Stimulated activated CD4-positive, alpha-beta T cell treated with anti-CD3 and anti-CD28 coated beads, Interleukin-1b, Interleukin-23, amount 100 ng/mL, for 48 hours (primary cell): ENCODE measurements at places on chromosomes 1 and 21.
A peak's percentile ranks its signal among the peaks of the same experiment; 100 is the strongest.

DNA sequence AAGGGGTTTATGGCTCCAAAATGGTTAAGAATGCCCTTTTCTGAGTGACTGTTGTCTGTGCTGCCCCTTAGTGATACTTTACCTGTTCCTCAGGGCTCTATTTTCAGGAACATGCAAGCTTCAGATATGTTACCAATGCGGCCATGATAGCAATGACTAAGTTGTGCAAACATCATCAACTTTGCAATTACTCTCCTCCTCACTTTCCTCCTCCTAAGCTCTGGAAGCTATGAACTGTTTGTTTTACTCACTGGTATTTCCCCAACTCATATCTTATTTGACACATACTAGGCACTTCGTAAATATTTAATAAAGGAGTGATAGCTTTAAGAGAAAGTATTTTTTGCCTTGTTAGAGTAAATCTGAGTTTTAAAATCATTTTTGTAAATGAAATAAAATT is 53.8 kb downstream of the RWDD3 start:
- DNase-seq = no peak

GRCh38 chr1:205837382-205837970 is 12.5 kb downstream of the PM20D1 start:
- DNase-seq = no peak

DNA sequence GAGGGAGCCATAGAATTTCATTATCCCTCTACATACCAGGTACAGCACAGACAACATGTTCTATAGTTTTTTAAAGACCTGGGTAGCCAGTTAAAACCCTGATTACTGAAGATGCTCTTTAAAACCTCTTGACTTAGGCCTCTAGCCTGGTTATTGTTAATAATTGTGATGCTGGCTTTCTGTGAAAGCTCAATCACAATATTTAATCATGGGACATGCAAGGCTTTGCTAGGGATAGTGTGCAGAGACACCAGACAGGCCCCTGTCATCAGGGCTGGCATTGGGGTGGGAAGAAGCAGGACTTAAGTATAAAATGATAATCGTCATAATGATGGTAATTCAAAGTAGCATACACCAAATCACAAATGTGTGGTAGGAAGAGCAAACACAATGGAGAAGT is 274.4 kb downstream of the PTBP2 start:
- no peak for DNase-seq

DNA sequence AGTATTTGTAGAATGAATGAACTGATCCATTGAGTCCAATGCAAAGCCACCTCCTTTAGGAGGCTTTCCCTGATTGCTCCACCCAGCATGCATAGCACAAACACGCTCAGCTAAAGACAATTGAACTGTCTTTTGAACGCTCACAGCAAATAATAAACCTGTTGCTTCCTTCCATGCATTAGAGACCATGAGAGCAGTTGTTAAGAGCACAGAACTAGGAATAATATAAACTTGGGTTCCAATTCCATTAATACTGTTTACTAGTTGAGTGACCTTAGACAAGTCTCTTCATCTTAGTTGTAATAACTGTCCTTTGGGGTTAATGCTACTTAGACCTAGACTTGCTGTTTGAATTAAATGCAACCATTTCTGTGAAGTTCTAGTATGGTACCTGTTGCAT is 5.9 kb upstream of the MEF2D start:
- no peak for DNase-seq

GRCh38 chr1:153957744-153958110 is 685 bp downstream of the CRTC2 start:
- DNase-seq = peak; percentile 32

GRCh38 chr1:24425441-24425840 is 9.8 kb downstream of the NIPAL3 start:
- DNase-seq = no peak

DNA sequence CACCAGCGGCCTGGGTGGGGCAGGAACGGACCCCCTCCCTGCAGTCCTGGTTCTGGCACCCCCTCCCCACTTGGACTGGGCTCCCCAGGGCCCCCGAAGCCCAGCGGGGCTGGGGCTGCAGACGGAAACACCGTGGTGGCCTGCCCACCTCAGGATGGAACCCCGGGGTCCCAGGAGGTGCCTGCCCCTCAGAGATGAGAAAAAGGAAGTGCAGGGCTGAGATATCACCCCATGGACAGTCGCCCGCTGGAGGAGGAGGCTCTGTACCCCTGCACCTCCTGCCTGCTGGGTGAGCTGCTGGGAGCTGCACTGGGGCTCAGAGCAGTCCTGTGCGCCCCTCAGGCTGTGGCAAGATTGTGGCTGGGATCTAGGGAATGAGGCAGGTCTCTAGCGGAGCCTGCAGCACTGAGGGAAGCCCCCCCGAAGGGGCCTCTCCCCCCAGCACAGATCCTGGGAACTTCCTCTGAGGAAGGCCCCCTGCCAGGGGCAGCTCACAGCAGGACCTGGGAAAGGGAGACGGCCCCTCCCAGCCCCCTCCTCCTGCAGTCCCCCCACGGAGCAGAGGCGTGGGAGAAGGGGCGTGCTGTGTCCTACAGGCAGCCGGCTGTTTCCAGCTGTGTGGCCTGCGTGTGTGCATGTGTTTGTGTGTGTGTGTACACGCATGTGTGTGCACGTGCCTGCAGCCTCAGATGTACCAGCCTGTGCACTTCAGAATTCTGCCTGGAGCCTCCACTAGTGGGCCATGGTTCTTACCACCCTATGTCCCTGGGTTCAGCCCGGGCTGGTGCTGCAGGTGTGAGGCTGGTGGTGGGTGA is 6.9 kb downstream of the AGRN start:
- DNase-seq = no peak

DNA sequence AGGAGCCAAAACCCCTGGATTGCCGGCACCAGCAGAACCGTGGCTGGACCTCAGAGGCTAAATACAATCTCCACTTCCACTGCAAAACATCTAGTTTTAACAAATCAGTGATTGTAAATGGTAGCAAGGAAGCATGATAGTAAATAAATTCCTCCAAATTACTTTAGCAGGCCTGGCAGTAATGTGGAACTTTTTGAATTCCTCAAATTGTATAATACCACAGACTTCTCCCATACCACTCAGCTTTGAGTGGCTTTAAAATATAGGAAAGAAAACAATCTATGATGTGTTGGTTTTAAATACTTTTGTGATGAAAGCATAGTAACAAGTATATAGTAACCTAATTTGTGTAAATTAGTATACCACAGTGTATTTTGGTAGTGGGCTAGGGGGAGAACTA is 34.1 kb downstream of the NIBAN1 start:
- DNase-seq = no peak

DNA sequence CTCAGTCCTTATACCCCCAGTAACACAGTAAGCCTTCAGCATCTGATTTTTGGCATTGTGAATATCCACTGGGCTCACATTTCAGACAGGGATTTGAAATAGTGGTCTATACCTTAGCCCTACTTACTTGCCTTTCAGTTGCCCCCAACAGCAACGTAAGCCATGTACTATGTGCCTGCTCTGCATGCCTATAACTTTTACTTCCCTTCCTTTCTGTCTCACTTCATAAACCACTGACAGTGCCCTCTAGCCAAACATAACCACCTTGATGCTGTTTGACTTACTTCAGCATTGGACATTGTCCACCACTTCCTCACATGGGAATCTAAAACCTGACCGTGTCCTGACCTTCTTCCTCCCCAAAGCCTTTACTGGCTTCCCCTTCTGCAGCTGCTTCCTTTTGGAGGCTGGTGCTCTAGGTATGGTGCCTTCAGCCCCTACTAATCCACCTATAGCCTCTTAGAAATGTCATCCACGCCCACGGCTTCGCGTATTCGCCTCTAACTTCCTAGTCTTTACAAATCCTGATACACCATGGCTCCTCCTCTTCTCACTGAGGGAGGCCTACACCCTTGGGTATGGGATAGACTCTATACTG is 3.6 kb upstream of the ZNF672 start:
- DNase-seq = no peak

GRCh38 chr1:246805135-246805716 is 81.0 kb downstream of the SCCPDH start:
- no peak for DNase-seq
